ENCODE measurements at places on chromosomes 13 and 19. TPM values are rescaled to one million over a fixed set of nuclear protein-coding genes. Genes with fewer than 3 reads are reported as not detected.

DNA sequence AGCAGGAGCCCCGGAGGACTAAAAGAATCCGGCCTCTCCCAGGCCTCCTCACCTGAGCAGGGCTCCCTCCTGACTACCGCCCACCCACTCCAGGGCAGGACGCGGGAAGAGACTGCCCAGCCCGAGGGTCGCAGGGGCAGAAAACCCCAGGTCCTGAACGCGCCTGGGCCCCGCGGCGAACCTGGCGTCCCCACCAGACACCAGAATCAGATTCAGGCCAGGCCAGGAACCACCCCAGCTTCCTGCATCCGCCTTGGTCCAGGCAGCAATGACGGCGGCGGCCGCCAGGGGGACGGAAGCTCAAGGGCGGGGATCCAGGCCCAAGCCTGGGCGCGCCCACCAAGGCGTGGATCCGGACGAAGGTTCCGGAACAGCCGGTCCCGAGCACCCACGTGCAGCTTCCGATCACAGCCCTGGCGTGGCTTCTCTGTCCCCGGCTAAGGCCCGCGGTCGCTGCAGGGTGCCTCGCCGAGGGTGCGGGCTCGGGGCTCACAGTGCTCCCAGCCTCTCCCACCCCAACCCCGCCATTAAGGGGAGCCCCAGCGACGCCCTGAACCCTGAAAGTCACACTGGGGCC lies 3.6 kb downstream of the LGALS7 start:
- peak; percentile 81 for ATAC-seq

- no peak for ATAC-seq
These were observed 33.6 kb downstream of the ATP7B start for GRCh38 chr13:51977625-51978024.

GRCh38 chr13:28475916-28476725 lies 18.8 kb downstream of the FLT1 start:
- ATAC-seq = peak; percentile 46

DNA sequence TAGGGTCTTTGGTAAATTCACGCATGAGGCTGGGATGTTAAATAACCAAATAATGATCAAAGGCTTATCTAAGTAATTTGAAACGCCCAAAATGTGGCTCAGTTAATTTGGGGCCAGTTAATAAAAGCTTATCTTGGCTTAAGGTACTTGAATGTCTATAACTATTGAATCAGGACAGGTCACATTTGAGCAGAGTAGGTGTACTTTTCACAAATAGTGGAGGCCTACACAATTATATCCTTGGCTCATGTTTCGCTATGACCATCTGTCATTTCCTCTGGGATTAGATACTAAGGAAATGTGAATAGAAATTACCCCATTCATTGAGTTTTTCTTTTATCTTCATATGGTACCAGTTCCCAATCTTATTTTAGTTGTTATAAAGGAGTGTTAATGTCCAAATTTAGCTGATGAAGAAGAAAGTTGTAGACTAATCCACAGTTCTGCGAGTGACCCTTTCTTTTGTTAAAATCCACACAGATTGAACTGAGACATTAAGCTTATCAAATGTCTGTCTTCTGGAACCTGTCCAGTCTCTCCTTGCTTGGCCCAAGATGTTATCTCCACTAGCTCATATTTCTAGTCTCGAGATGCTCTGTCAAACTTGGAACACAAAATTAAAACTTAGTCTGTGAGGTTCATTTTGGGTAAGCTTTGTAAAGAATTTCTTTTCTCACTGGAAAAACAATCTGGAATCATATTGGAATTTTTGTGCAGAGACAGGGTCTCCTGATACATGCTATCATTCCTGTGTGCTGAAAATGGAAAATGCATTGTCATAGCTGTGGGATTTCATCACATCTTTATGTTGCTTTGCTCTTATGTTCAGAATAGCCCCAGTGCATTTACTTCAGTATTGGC lies 31.0 kb downstream of the SLAIN1 start:
- no peak for ATAC-seq

GRCh38 chr13:77548095-77548494 lies 12.6 kb downstream of the SCEL start:
- no peak for ATAC-seq

DNA sequence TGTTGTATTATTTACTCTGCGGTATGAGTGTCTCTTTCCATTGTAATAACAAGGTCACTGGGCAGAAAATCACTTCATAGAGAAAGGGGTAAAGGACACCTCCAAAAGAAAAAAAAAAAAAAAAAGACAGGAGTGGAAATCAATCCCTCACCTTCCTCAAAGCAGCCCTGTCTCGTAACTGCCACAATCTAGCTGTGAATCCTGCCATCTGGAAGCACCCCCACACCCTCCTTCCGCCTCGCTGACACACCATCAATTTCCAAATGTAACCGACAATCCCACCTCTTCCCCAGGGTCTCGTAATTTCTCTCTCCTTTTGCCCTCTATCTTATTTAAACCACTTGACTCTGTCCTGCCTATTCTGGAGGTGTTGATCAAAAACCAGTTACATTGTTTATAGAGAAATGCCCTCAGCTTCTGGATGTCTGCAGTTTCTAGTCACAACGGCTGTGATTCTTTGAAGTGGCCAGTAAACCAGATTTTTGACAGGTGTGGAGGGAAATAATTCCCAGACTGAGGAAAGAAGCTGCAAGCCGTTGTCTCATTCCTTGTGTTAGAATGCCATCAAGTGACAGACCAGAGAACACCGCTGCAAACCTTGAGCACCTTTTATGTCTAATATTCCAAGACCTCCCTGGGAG lies 9.1 kb upstream of the POP4 start:
- ATAC-seq = no peak

GRCh38 chr19:3547767-3548282 lies 8.9 kb downstream of the TEKTIP1 start:
- no peak for ATAC-seq

GRCh38 chr13:68125087-68125480 lies 894.9 kb upstream of the PCDH9 start:
- ATAC-seq = no peak

DNA sequence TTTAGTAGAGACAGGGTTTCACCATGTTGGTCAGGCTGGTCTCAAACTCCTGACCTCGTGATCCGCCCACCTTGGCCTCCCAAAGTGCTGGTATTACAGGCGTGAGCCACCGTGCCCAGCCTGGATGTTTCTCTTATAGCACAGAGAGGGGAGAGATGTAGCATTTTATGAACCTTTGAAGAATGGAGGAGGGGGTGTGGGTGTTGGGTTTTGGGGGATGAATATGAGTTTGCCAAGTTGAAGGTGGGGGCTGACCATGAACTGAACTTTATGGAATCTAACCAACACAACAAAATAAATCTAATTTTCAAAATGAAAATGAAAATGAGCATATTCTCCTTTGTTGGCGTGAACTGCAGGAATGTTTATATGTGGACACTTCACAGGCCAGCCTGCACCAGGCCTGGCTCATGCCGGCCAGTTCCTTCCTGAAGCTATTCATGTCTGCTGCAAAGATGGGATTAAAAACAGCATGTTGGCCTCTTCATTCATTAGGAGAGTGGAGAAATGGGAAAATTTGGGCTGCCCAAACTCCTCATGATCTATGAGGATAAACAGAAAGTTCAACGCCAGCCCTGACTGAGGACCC lies 39.5 kb upstream of the HOMER3 start:
- ATAC-seq = no peak

- ATAC-seq = peak; percentile 25
These were observed 21.8 kb downstream of the MRPS12 start for GRCh38 chr19:38952395-38953165.

GRCh38 chr19:6516659-6517291 lies 14.1 kb upstream of the TNFSF9 start:
- peak; percentile 79 for ATAC-seq

GRCh38 chr13:92488249-92488852 lies 738.3 kb upstream of the GPC6 start:
- ATAC-seq = no peak

GRCh38 chr13:92804346-92804745 lies 422.3 kb upstream of the GPC6 start:
- no peak for ATAC-seq

DNA sequence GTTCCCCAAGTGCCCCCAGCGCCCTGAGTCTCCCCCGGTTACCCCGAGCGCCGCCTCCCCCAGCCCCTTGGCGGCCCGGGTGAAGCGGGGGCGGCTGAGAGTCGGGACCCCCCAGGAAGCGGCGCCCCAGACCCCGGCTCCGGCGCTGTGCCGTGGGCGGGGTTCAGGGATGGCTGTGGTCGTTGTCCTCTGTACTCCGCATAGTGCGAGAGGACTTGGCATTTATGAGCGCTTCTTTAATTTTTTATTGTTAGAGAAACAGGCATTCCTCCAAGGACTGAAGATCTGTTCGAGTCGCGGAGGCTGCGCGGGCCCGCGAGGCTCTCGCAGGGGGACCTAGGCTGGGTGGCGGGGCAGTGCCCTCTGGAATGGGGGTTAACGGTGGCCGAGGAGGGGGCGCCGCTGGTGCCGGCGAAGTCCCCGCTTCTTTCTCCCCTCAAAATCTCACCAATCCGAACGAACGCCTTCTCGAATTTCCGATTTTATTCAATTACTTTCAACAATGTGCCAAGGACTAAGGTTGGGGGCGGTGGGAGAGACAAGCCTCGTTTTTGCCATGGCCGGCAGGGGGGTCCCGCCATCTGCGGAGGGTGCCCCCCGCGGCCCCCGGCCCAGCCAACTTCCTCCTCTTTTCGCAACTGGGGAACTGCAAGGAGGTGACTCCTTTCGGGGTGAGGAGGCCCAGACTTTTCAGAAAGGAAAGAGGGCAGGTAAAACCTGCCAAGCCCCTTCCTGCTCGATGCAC lies 596 bp upstream of the GJB2 start:
- ATAC-seq = peak; percentile 21

- no peak for ATAC-seq
These were observed 73.5 kb downstream of the PEPD start for GRCh38 chr19:33448159-33448516.

DNA sequence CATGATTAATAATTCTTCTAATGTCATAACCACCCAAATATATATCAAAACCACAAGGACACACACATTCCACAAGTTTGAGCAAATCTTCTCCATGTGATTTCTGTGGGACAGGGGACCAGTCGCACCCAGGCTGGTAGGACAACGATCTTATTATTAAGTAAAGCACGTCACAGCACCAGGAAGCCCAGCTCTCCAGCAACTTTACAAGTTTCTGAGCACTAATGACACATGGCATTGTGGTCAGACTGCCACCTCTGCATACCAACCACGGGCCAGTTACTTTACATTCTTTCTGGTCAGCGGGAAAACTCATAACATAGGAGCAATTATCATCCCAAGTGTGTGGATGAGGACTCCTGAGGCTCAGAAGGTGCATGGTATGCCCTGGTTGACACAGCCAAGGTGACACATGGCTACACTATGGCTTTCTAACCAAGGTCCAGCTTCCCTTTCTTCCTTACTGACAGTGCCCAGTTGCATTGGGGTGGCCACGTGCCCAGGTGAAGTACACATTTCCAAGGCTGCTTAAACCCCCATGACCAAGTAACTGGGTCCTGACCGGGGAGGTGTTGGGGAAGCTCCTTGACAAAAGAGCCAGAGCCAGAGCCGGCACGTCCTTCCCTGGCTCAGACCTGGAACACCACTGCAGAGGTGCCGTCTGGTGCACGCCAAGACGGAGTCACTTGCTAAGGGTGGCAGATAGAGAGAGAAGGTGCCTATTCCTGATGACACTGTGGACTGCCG lies 27.4 kb downstream of the LATS2 start:
- peak; percentile 12 for ATAC-seq

- ATAC-seq = no peak
These were observed 222.0 kb downstream of the SLITRK5 start for GRCh38 chr13:87893186-87893585.

GRCh38 chr19:30577551-30578105 lies 205.4 kb downstream of the ZNF536 start:
- no peak for ATAC-seq

DNA sequence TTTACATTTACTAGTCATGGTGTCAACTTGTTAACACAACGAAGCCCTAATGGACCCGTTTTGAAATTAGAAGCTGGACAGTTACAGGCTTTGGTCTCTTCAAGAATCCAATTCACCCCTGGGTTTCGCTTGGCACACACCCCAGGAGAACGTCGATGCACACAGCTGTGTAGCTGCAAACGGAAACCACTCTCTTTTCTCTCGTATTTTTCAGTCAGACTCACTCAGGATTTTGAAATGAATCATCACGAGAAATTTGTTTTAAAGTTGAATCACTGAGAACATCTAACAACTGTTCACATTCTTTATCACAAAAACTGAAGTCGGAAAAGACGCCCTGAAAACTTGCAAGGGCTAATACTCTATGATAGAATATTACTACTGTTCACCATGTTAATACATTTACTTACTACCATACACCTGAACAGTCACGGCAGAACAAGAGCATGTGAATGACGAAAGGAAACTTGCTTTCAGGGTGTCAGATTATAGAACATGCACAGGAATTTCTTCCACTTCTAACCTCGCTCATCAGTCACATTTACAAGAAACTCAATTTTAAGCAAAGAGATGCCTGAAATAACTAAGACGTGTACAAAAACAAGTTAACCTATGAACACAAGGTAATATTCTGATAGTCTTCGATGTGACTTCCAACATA lies 4.7 kb downstream of the PNMA8A start:
- peak; percentile 96 for ATAC-seq

GRCh38 chr19:41023193-41023592 lies 32.1 kb downstream of the CYP2B6 start:
- ATAC-seq = no peak

DNA sequence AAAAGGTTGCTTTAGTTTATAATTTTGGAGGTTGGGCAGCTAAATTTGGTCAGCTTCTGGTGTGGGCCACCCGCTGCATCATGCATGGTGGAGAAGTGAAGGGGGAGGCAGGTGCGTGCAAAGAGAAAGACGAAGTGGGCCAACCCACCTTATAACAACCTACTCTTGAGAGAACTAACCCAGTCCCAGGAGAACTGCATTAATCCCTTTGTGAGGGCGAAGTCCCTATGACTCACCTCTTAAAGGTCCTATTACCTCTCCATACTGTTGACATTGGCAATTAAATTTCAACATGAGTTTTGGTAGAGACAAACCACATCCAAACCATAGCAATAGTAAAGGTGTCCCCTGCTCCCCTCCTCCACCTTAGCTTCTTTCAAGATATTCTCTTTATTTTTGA lies 7.7 kb upstream of the FGF9 start:
- no peak for ATAC-seq

DNA sequence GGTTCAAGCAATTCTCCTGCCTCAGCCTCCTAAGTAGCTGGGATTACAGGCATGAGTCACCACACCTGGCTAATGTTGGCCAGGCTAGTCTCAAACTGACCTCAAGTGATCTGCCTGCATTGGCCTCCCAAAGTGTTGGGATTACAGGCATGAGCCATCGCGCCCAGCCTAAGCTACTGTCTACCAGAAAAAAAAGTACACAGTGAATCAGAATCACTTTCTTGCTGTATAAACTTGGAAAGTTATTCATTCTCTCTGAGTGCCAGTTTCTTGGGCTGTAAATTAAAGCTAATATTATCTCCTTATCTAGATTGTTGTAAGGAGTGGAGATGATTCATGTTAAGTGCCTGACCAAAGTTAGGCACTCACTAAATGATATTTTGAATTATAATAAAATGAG lies 242.8 kb downstream of the ENOX1 start:
- ATAC-seq = no peak

Gene GJB6
- 16.8 TPM for total RNA-seq

Gene KIR2DL4
- total RNA-seq = not detected

Gene MIDN
- 51.4 TPM for total RNA-seq

Gene ZNF85
- total RNA-seq = 11.4 TPM

Gene TUBA3C
- total RNA-seq = not detected

All from activated T-helper 17 cell treated with anti-CD3 and anti-CD28 coated beads, Interleukin-2, amount 50 U/mL, for 72 hours (primary cell).